SJSA1 (cell line): ENCODE measurements at places on chromosomes 1 and 21. TPM values are rescaled to one million over a fixed set of nuclear protein-coding genes. Genes with fewer than 3 reads are reported as not detected.
A peak's percentile ranks its signal among the peaks of the same experiment; 100 is the strongest.

DNA sequence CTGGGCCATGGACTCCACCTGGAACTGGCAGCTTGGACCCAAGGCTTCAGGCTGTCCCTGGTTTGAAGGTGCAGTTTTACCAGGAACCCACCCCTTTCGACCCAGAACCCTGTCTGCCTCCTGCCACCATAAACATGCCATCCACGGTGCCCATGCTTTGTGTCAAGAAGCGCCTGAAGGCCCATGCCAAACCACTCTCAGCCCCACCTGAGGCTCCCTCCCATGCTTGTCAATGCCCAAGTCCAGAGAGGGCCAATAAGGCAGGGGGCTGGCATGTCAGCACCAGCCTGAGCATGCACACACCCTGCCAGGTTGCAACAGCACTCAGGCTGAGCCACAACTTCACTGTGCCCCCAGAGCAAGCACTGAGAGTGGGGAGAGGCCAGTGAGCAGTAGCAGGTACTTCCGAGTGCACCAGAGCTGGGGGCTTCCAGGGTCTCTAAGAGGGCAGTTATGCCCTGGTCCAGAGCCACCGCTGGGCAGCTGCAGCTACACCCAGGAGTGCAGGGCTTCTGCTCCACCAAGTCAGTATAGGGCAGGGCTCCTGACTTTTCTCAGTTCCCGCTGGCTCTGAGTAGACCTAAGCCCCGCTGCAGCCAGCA is 1256.0 kb downstream of the AMY1C start:
- H3K4me1 ChIP-seq = no peaks in the 10 kb centered on the region
- no peaks in the 10 kb centered on the region for H3K27me3 ChIP-seq
- no peak overlapping the region for H3K27ac ChIP-seq
- no peak overlapping the region for H3K4me3 ChIP-seq
- no peak for DNase-seq
- H3K36me3 ChIP-seq = no peaks in the 10 kb centered on the region

GRCh38 chr1:3590951-3591865 is 20.1 kb downstream of the MEGF6 start:
- peaks cover 6% of the 10 kb centered on the region; the same call in 1 of the 2 replicates for H3K27me3 ChIP-seq
- H3K4me3 ChIP-seq = no peak overlapping the region
- no peak overlapping the region for H3K27ac ChIP-seq
- no peaks in the 10 kb centered on the region for H3K36me3 ChIP-seq
- no peak for DNase-seq
- H3K4me1 ChIP-seq = no peaks in the 10 kb centered on the region

DNA sequence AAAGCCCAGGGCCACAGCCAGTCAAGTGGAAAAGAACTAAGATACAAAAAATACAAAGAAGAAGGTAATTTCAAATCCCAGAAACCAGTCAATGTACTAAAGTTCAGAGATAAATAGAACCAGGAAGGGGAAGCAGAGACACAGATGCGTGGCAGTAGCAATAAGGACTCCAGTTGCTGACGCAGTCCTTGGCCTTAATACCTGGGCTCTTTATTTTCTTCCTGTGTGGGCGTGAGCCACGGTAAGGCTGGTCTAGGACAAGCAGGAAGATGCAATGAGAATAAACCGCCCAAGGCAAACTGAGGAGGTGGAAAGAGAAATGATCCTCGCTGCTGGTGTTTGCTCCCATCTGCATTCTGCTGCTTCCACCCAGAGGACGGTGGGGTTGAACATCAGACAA is 65.6 kb upstream of the PLXNA2 start:
- no peak overlapping the region for H3K27ac ChIP-seq
- no peak overlapping the region for H3K4me3 ChIP-seq
- H3K27me3 ChIP-seq = no peaks in the 10 kb centered on the region
- peaks cover 23% of the 10 kb centered on the region for H3K4me1 ChIP-seq

DNA sequence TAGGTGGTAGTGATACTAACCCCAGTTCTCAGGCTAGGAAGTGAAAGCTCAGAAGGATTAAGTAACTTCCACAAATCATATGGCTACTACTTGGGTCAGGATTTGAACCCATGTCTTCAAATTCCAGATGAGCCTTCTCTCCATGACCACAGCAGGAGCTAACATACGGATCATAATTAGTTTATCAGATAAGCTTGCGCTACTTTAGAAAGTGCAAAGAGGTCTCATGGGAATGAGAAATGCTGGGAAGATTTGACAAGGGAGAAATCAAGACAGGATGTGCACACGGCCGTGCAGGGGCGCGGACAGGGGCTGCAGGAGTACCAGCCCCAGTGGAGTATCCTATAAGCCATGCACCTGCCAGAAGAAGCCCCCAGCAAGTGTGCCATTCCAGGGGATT is 5.2 kb downstream of the PLEKHA6 start:
- no peak overlapping the region for H3K27ac ChIP-seq
- no peak overlapping the region for H3K4me3 ChIP-seq
- no peak for DNase-seq
- H3K36me3 ChIP-seq = no peaks in the 10 kb centered on the region
- peaks cover 8% of the 10 kb centered on the region for H3K4me1 ChIP-seq

DNA sequence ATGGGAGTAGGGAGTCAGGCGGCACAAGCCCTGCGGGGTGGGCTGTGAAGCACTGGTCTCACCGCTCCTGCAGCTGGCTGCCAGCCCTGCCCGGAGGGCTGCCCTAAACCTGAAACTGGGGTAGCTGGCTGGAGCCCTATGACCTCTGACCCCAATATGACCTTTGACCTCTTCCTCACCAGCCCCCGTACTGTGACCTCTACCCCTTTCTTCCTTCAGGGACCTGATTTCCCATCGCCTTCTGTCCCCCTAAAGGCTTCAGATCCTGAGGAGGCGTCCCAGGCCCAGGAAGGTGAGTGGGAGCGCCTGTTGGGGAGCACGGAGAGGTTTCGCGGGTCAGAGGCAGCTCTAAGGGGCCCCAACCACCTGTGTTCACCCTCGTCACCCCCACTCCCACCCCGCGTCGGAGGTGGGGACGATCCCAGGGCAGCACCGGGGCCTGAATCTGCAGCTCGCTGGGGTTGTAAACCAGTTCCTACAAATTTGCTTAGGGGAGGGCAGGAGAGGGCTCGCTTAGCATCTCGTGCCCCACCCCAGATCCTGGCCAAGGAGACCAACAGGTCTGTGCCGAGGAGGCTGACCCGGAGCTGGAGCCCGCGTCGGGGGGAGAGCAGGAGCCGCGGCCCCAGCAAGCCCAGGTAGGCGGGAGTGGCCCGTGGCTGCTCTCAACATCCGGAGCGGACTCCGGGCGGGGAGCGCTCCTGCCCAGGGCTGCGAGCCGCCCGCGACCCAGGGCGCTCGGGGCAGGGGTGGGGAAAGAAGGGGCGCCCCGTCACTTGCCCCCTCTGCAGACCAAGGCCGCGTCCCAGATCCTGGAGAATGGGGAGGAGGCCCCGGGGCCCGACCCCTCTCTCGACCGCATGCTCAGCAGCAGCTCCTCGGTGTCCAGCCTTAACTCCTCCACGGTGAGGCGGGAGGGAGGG is 7.3 kb downstream of the SYTL1 start:
- no peaks in the 10 kb centered on the region for H3K36me3 ChIP-seq
- no peak for DNase-seq
- H3K4me1 ChIP-seq = peaks cover 28% of the 10 kb centered on the region
- H3K27me3 ChIP-seq = no peaks in the 10 kb centered on the region
- no peak overlapping the region for H3K27ac ChIP-seq

DNA sequence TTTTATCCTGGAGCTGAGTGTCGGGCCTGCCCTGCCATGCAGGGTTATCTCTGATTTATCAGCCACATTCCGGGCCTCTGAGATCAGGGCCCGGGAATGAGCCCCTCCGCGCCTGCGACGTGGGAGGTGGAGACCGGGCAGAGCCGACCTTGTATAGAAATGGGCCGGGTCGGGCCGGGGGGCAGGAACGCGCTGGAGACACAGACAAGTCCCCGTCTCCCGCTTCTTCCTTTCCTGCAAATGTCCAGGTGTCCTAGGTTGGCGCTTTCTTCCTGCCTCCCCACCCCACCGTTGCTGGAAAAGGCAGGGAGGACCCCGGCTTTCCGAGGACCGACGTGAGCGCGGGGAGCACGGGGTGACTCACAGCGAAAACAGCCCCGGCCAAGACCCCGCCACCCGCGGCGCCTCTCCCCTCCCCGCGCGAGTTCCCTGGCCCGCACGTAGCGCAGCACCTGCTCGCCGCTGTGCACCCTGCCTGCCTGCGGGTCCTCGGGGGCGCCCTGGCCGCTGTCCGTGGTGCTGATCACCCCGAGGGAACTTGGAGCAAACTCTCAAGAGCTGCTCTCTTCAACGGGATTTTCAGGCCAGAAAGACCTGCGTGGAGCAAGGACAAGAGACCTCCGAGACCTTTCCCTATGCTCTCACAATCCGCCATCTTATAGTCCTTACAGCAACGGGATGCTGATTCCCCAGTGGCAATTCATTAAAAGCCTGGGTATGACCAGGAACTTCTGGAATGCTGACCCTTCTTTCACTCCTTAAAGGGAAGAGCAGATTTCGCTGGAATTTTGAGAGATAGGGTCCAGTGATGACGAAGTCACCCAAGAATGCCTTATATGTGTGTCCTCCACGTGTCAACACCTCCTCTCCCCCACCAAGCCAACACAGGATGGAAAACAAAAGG is 475 bp upstream of the NPPB start:
- no peaks in the 10 kb centered on the region for H3K36me3 ChIP-seq
- peak overlapping the region; percentile 45 for H3K4me3 ChIP-seq
- DNase-seq = peak; percentile 88
- peaks cover 61% of the 10 kb centered on the region for H3K4me1 ChIP-seq

GRCh38 chr1:155598842-155599331 is 11.1 kb upstream of the MSTO1 start:
- no peak overlapping the region for H3K27ac ChIP-seq
- no peaks in the 10 kb centered on the region; the same call in 1 of the 2 replicates for H3K4me1 ChIP-seq
- H3K27me3 ChIP-seq = no peaks in the 10 kb centered on the region

DNA sequence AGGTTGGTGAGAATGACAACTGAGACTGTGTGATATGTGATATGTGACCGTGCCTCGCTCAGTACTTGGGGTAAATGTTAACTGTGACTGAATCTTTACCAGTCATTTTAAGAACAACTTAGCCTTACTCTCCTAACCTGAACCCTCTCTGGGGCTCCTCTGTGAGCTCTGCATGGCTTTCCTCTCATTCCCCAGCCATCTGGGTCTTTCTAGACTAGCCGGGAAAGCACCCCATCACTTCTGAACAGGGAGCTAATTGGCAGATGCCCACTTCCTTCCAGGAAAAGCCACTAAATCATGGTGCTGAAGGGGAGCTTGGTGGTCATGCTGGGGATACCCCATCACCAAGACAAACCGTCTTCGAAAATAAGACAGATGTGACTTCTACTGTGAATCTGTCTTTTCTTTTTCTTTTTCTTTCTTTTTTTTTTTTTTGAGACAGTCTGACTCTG is 16.5 kb upstream of the FOXO6 start:
- 0 out of 2 replicates have a peak, but pooled peaks cover 3% of the 10 kb centered on the region for H3K4me1 ChIP-seq
- no peaks in the 10 kb centered on the region for H3K27me3 ChIP-seq
- H3K27ac ChIP-seq = no peak overlapping the region
- no peak overlapping the region for H3K4me3 ChIP-seq

- H3K4me1 ChIP-seq = peaks cover 10% of the 10 kb centered on the region
- no peak overlapping the region for H3K27ac ChIP-seq
- DNase-seq = no peak
- H3K4me3 ChIP-seq = no peak overlapping the region
- H3K27me3 ChIP-seq = no peaks in the 10 kb centered on the region
Observed at GRCh38 chr21:46119144-46119636, 21.3 kb downstream of the COL6A2 start.

GRCh38 chr1:18805150-18805879 is 54.1 kb downstream of the TAS1R2 start:
- H3K36me3 ChIP-seq = no peaks in the 10 kb centered on the region
- H3K4me1 ChIP-seq = no peaks in the 10 kb centered on the region
- no peak overlapping the region for H3K27ac ChIP-seq
- DNase-seq = no peak

- DNase-seq = no peak
- no peaks in the 10 kb centered on the region for H3K27me3 ChIP-seq
- peaks cover 8% of the 10 kb centered on the region for H3K4me1 ChIP-seq
- peaks cover 33% of the 10 kb centered on the region for H3K36me3 ChIP-seq
- H3K4me3 ChIP-seq = peak overlapping the region; percentile 76
Observed at GRCh38 chr21:33265664-33266049, 510 bp upstream of the IL10RB start.

DNA sequence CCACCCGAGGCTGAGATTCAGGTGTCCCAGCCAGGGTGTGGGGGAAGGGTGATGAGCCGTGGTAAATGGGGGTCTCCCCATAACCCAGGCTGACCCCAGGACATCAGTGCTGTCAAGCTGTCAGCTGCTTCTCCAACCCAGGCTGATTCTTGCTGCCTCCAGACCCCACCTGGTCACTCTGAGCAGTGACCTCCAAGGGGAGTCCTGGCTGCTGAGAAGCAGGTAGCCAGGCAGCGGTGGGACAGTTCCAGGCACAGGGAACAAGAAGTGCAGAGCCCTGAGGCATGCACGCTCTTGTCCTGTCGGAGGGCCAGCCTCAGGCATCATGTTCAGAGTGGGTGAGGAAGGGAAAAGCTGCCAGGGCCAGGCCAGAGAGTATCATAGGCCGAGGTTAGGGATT is 1.1 kb downstream of the ESPN start:
- H3K36me3 ChIP-seq = no peaks in the 10 kb centered on the region
- H3K4me3 ChIP-seq = no peak overlapping the region
- peaks cover 66% of the 10 kb centered on the region for H3K27me3 ChIP-seq
- H3K27ac ChIP-seq = no peak overlapping the region
- no peak for DNase-seq

- no peaks in the 10 kb centered on the region for H3K4me1 ChIP-seq
- H3K27me3 ChIP-seq = no peaks in the 10 kb centered on the region
- no peaks in the 10 kb centered on the region for H3K36me3 ChIP-seq
- no peak overlapping the region for H3K4me3 ChIP-seq
- H3K27ac ChIP-seq = no peak overlapping the region
- no peak for DNase-seq
Observed at GRCh38 chr1:151773702-151774101, 10.4 kb upstream of the MRPL9 start.

- no peaks in the 10 kb centered on the region for H3K36me3 ChIP-seq
- no peaks in the 10 kb centered on the region for H3K27me3 ChIP-seq
- H3K4me1 ChIP-seq = peaks cover 9% of the 10 kb centered on the region
- H3K27ac ChIP-seq = no peak overlapping the region
Observed at GRCh38 chr21:42534421-42535378, 21.0 kb downstream of the SLC37A1 start.

DNA sequence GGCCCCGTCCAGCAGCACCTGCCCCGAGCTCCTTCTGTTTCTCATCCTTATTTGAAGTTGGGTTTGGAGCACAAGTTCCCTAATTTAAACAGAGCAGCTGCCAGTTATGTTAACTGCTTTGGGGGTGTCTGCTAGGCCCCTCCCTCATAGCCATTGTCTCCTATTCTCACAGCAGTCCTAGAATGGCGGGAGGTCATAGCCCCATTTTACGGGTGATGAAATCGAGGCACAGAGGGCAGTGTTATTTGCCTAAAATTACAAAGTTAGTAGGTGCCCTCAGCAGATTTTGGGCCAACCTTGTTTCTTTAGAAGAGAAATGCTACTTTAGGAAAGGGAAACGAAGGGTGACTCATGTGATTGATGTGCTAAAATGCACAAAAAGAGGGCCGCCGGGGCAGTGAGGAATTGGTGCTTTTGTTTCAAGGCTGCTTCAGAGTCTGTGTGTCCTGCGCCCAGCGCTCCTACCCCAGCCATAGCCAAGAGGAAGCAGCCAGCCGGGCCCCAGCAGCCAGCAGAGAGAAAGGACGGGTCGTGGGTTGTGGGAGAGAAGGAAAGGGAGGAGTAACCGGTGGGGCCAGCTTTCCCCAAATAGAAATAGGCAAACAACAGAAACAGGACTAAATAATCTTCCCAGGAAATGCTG is 13.0 kb downstream of the VANGL1 start:
- peaks cover 57% of the 10 kb centered on the region for H3K4me1 ChIP-seq
- no peaks in the 10 kb centered on the region for H3K27me3 ChIP-seq
- no peak overlapping the region for H3K4me3 ChIP-seq
- H3K36me3 ChIP-seq = peaks cover 34% of the 10 kb centered on the region

Gene KRTAP21-2
- total RNA-seq = not detected in 2 replicates

Gene FBLIM1
- total RNA-seq = 66.6 and 151 TPM in 2 replicates

Gene RORC
- not detected in 2 replicates for total RNA-seq

Gene ADARB1
- 6.7 and 7.9 TPM in 2 replicates for total RNA-seq

Gene KCNJ9
- not detected in 2 replicates for total RNA-seq

Gene FHAD1
- 0.19 and 0.47 TPM in 2 replicates for total RNA-seq

Gene SGIP1
- total RNA-seq = 0.41 and 2.8 TPM in 2 replicates

Gene BNIPL
- total RNA-seq = 0.42 and 0.75 TPM in 2 replicates

Gene ETV3L
- total RNA-seq = not detected in 2 replicates
